Activated T-cell treated with anti-CD3 and anti-CD28 coated beads, Interleukin-2, amount 50 U/mL, for 72 hours (primary cell): ENCODE measurements at places on chromosomes 1 and 21. TPM values are rescaled to one million over a fixed set of nuclear protein-coding genes. Genes with fewer than 3 reads are reported as not detected.

DNA sequence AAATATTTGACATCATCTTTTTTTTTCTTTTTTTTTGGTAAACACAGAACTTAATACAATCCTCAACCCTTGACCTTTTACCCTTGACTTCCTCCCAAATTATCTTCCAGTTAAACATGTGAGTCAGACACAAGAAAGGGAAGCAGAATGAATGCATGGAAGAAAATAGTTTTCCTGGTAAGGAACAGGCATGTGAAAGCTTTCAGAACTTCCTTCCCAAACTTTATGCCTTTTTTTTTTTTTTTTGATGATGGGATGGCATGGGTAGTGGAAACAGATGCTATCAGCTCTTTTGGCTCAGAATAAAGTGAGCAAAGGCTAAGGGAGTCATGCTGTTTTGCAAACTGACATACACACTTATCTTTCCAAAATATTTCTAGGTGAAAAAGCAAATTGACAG lies 1079.1 kb downstream of the TTLL7 start:
- no peak for DNase-seq

The STYXL2 gene
- 0.24 TPM for total RNA-seq

DNA sequence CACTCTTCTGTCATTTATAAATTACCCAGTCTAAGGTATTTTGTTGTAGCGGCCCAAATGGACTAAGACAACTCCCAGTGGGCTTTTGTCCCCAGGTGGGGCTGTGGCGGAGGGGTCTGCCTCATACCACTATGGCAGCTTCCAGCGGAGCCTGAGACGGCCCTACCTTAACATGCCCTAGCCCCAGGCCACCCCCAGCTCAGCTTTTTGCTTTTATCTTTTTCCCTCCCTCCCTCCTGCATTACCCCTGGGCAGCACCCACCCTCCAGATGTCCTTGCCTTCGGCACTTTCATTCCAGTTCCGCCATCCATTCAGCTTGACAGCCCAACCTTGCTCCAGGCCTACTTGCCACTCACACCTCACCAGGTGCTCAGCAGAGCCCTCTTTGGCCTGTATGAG lies 307.3 kb downstream of the PTPRU start:
- no peak for DNase-seq

The ZMYM4 gene
- 54.7 TPM for total RNA-seq

- DNase-seq, result no peak
Measured at GRCh38 chr1:228827019-228827418, 91.7 kb downstream of the RHOU start.

- DNase-seq, result no peak
Measured at GRCh38 chr1:115757326-115757725, 11.2 kb downstream of the CASQ2 start.

- DNase-seq, result no peak
Measured at GRCh38 chr1:17944646-17945045, 163.0 kb upstream of the IGSF21 start.

The FCAMR gene
- not detected for total RNA-seq

DNA sequence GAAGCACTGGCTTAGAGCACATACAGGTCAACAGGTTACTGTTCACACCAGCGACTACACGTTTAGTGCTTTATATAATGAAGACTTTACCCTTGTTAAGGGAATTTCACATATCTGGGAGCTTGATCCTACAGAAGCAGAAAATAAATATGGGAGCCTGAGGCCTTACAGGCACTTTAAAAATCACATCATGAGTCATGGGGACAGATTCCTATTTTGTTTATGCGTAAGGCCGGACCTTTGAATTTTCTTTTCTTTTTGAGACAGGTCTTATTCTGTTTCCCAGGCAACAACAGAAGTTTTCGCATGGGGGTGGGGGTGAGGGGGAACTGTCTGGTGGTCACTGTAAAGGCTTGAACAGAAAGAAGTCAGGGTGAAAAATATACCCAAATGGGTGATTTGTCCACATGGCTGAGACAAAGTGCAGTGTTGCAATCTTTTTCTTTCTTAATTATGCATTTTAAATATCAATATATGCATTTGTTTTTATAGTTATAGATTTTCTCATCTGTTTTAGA lies 276.7 kb downstream of the KCNH1 start:
- DNase-seq, result no peak

DNA sequence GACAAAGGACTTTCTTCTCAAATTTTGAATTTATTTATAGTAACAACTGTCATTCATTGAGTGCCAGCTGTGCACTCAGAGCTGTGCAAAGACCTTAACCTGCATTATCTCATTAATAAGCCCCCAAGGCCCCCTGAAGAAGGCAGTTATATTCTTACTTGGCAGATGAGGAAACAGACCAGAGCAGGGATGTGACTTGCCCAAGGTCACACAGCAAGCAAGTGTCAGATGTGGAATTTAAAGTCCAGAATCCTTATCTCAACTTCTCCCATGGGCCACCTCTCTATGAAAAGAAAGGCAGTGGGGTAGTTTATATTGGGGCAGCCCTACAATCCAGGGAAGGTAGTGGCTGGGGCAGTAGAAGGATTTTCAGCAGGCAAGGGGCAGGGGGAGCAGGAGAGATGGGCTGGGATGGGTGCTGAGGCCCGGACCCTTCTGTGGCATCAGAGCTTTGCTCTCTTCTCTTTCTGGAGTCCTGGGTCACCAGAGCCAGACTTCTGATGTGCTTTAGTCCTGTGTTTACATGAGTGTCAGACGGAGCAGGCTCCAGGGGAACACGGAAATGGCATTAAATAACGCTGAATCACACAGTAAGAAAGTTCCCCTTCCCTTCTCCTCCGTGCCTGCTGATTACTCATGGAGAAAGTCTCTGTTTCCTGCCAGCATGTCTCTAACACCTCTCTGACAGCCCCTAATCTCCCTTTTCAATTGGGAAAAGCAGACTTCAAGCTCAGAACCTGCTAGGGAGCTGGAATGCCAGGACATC lies 39.5 kb downstream of the EPHB2 start:
- DNase-seq, result no peak
